Stimulated activated CD4-positive, alpha-beta T cell treated with anti-CD3 and anti-CD28 coated beads, TNF-alpha, amount 100 ng/mL, for 4 hours (primary cell): ENCODE measurements at places on chromosomes 7 and 10.

- no peak for DNase-seq
Observed at GRCh38 chr10:108582387-108582786, 1340.9 kb downstream of the XPNPEP1 start.

GRCh38 chr10:49594594-49594993, 15.5 kb upstream of the SLC18A3 start:
- no peak for DNase-seq

- DNase-seq: no peak
Observed at GRCh38 chr10:96208271-96208670, 63.1 kb downstream of the BLNK start.

DNA sequence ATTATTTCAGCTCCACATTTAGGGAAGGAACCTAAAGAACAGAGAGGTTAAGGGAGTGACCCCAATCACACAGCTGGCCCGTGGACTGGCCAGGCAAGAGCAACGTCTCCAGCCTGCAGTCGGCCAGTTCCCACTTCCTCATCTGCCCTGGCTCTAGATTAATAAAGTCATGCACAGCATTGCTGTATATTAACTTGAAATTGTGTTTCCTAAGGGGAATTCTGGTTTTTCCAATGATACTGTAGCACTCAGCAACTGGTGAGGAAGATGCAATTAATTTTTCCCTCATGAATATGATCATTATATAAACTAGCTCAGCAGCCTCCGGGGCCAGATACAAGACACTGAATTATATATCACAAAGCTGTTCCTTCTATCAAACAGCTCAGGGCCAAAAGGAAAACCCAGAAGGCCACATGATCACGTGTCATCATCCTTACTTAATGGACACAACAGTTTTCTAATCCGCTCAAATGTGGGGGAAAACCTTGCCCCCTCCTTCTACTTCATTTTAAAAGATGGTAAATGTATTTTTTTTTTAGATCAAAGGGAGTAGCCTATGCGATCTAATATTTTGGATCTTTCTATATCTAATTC, 295.3 kb upstream of the PRKCQ start:
- no peak for DNase-seq

- no peak for DNase-seq
Observed at GRCh38 chr10:34206935-34207268, 608.2 kb downstream of the PARD3 start.

- no peak for DNase-seq
Observed at GRCh38 chr10:84360637-84361365, 32.4 kb downstream of the CCSER2 start.

DNA sequence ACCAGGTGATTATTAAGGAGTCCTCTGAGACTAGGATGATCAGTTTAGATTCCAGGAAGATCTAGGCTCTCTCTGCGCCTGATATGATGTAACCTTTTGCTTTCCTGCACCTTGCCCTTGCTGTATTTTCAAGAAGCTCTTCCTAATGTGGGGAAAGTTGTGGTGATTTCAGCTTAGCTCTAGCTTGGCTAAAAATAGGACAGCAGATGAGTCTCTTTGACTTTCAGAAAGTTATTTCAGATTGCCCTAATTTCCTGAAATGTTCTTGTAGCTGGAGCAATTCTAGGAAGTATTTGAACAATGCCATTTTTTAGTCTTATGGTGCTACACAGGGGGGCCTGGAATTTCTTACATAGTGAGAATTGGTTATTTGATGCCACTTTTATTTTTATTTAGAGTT, 3.8 kb downstream of the LCOR start:
- no peak for DNase-seq

GRCh38 chr10:86888585-86889381, 68.6 kb downstream of the MMRN2 start:
- no peak for DNase-seq

DNA sequence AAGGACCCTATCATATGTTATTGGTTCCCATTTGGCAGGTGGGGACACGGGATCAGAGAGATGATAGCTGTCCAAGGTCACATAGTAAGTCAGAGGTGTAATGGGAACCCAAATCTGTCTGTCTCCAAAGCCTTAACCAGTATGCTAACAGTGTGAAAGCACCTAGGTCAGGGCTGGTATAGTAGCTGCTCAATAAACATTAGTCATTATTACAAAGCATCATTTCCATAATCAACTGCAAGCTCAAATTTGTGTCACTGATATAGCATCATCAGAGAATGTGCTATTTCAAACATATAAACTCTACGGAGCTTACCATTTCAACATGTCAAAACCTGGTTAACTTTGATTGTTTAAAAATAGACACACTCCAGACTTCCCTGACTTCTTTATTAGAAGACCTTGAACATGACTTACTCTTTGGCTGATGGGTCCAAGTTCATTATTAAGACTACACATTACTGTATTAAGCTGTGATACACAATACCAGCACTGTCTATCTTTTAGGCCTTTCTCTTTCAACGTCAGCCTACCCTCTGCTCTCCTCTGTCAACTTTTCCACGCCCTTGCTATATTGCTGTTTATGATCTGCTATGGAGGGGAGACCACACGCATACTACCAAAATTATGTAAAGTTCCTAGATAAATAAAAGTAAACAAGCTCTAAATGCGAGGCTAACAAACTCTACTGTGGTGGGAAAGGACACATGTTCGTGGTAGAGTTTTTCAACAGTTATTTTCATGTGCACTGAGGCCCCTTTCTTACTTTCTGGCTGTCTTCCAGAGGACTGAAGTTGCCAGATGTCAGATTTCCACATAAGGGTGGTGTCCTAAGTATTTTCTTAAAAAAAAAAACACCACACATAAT, 33.6 kb downstream of the DNMBP start:
- DNase-seq: no peak

DNA sequence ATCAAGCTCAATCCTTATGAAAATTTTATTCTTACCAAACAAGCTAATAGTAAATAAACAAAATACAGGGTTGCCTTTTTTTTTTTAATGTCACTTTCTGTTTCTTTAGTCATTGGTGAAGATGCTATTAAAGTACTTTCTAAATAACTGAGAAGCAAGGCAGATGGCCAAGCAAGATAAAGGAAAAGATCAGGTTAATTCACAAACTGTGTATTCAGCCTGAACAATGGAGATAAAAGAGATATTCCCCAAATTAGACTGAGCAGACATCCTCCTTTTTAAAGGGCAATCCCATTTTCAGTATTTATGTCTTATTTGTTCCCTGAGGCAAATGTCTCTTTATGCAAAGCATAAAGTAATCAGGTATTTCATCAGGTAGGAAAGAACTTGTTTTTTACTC, 23.1 kb upstream of the XRCC2 start:
- no peak for DNase-seq

DNA sequence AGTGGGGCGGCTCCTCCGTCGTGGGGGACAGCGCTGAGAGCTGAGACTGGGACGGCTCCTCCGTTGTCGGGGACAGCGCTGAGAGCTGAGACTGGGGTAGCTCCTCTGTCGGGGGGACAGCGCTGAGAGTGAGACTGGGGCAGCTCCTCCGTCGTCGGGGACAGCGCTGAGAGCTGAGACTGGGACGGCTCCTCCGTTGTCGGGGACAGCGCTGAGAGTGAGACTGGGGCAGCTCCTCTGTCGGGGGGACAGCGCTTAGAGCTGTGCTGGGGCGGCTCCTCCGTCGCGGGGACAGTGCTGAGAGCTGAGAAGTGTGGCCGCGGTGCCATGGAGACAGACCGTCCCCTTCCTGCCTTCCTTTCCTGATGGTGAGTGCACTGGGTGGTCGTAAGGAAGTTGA, 136.4 kb downstream of the DYNC2I1 start:
- DNase-seq: no peak

GRCh38 chr7:83365746-83366145, 203.1 kb upstream of the PCLO start:
- DNase-seq: no peak

- no peak for DNase-seq
Observed at GRCh38 chr7:26850193-26850651, 14.2 kb downstream of the SKAP2 start.

DNA sequence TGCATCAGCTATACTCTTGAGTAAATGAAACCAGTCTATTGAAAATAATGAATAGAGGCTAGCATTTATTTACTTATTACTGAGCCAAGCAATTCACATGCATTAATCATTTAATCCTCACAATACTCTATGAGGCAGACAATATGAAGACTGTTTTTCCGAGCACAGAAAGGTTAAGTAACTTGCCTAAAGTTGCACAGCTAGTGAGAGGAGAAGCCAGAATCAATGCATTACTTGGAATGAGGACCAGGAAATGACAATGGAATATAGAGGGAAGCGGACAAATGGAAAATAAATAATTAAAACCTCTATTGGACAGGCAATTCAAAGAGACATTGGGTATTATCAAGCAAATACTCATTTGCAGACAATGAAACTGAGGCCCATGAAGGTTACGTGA, 207.6 kb upstream of the PRKCQ start:
- DNase-seq: no peak

- no peak for DNase-seq
Observed at GRCh38 chr10:101114646-101115045, 16.5 kb upstream of the TLX1 start.

GRCh38 chr7:133854739-133855138, 272.4 kb upstream of the LRGUK start:
- DNase-seq: no peak

DNA sequence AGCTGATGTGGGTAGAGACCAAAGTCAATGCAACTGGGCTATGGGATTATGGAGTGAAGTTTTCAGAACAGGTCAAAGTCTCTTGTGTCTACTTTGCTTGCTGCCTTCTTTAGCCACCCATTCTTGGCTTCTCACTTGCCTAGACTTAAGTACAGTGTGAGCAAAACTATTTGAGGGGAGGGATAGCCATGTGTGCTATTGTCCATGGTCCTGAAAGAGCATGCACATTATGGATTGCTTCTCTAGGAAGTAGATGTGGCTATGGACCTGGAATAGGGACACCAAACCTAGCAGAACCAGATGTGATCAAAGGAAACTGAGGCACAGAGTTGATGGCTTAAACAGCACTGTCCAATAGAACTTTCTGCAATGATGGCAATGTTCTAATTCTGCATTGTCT, 81.9 kb upstream of the ZNF800 start:
- DNase-seq: no peak

DNA sequence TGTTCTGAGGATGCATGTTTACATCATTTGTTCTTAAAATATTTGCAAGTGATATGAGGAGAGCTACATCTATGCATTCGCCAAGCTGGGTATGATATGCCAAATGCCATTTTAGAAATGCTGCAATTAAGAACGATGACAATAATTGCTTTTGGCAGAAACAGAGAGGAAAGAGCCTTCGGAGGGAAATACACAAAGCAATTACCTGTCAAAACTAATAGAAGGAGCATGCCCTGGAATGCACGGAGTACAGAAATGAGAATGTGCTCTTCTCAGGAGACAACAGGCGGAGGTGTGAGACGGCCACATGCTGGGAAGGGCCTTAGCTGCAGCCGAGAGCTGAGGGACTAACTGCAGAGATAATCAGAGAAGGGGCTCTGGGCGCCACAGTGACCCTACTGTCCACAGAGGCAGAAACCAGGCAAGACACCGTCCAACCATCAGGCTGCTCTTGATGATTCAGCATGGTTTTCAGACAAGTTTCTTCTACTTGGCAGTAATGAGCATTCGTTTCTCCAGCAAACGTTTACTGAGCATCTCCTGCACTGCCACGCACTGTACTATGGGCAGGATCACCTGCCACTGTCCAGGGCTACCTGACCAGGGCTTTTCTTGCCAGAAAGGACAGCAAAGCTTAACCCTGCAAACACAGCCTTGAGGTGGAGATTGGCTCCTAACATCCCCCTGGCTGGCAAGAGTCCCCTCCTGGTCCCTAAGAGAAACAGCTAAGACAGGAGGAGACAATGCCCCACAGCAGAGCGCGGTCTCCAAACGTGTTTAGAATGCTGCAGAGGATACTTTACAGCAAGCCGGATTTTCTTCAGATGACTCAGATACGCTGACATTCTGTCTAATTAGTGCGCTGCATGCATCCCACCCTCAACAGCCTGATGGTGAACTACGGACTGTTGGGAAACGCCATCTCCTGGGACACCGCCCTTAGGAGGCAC, 18.1 kb downstream of the VIPR2 start:
- DNase-seq: no peak

- DNase-seq: no peak
Observed at GRCh38 chr10:125605167-125605566, 77.8 kb downstream of the TEX36 start.

DNA sequence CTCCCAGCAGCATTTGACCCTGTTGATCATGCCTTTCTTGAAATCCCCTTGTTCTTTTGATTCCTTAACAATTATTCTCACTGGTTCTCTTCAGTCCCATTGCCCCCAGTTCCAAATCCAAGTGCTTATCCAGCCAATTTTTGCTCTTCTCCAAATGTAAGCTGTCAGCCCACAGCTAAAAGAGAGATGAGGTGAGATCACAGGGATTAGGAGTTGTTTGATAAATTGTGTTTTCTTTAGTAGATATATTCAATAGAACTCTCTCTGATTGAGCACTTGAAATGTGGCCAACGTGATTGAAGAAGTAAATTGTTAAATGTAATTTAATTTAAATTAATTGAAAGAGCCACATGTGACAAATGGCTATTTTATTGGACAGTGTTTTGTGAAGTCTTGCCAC, 76.6 kb upstream of the NME8 start:
- DNase-seq: no peak

DNA sequence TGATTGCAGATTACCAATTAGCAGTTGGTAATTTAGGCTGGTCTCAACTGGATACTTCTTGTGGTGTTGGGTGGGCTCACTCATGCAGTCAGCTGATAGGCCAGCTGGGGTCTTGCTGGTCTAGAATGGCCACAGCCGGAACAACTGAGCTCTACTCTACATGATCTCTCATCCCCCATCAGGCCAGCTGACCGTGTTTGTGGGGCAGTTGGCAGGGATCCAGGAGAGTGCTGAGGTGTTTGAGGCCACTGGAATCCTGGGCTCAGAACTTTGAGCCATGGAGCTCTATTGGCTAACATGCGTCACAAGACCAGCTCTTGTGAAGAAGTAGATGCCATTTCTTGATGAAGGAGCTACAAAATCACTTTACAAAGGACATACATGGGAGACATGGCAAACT, 242.4 kb downstream of the GFRA1 start:
- DNase-seq: no peak

- DNase-seq: no peak
Observed at GRCh38 chr7:40301486-40302068, 166.8 kb downstream of the SUGCT start.

- no peak for DNase-seq
Observed at GRCh38 chr10:485776-486175, 203.7 kb downstream of the DIP2C start.

GRCh38 chr7:5678295-5679047, 103.0 kb downstream of the RNF216 start:
- no peak for DNase-seq

DNA sequence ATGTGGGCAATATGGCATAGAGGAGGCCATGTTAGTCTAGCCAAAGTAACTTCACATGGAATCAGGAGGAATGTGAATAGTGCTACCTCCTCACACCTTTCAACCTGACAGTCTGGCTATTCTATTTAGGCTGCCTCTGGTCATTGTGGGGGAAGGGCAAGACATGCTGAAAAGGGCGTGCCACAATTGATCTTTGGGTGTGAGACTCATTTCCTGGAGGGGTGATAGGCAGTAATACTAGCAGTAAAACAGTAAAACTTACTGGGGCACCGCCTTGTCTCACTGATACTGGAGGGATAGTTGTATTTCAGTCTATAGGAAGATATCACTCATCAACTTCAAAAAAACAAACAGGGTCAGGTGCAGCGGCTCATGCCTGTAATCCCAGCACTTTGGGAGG, 88.7 kb downstream of the TMEM168 start:
- no peak for DNase-seq
